ENCODE measurements at places on chromosomes 4 and X. TPM values are rescaled to one million over a fixed set of nuclear protein-coding genes. Genes with fewer than 3 reads are reported as not detected.

GRCh38 chrX:6225288-6225910 is 3.3 kb downstream of the NLGN4X start:
- DNase-seq, result no peak
- H3K27ac ChIP-seq, result no peak overlapping the region
- H3K36me3 ChIP-seq, result no peaks in the 10 kb centered on the region
- peak overlapping the region; percentile 74 for H3K4me3 ChIP-seq
- peaks cover 20% of the 10 kb centered on the region for H3K4me1 ChIP-seq

DNA sequence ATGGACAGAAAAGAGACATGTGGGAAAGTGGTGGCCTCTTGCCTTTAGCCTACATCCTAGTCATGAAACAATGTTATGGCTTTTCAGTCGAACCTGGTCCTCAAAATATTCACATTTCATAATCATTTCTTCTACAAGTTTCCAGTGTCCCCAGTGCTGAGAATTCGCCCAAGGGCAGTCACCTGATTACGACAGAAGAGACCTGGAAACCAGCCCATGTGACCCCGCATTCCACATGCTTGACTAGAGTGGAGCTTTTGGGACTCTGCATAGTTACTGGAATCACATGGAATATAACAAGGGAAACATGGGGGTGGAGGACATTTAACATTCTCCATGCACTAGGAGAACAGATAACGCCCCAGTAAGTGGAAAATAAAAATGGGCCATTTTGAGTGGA is 100.1 kb downstream of the PPARGC1A start:
- peaks cover 23% of the 10 kb centered on the region for H3K4me1 ChIP-seq
- peaks cover 4% of the 10 kb centered on the region for H3K36me3 ChIP-seq
- peak overlapping the region; percentile 89 for H3K27ac ChIP-seq

GRCh38 chr4:132108784-132109183 is 1040.3 kb upstream of the PCDH10 start:
- DNase-seq, result no peak
- H3K27me3 ChIP-seq, result no peaks in the 10 kb centered on the region
- no peak overlapping the region for H3K27ac ChIP-seq

GRCh38 chrX:153782313-153782712 is 1.5 kb downstream of the SRPK3 start:
- no peak overlapping the region for H3K27ac ChIP-seq
- H3K36me3 ChIP-seq, result peaks cover 3% of the 10 kb centered on the region
- no peak for DNase-seq
- H3K4me1 ChIP-seq, result no peaks in the 10 kb centered on the region
- no peaks in the 10 kb centered on the region for H3K27me3 ChIP-seq

GRCh38 chr4:94533405-94534223 is 81.9 kb downstream of the PDLIM5 start:
- H3K27me3 ChIP-seq, result no peaks in the 10 kb centered on the region
- no peak for DNase-seq
- H3K27ac ChIP-seq, result peak overlapping the region; percentile 15
- H3K4me3 ChIP-seq, result no peak overlapping the region
- H3K4me1 ChIP-seq, result peaks cover 81% of the 10 kb centered on the region
- H3K36me3 ChIP-seq, result peaks cover 2% of the 10 kb centered on the region

GRCh38 chr4:87034527-87034926 is 99.7 kb downstream of the AFF1 start:
- no peaks in the 10 kb centered on the region for H3K27me3 ChIP-seq
- no peak overlapping the region for H3K4me3 ChIP-seq
- DNase-seq, result no peak
- peaks cover 29% of the 10 kb centered on the region for H3K4me1 ChIP-seq
- no peaks in the 10 kb centered on the region for H3K36me3 ChIP-seq

- DNase-seq, result no peak
- no peaks in the 10 kb centered on the region for H3K4me1 ChIP-seq
- no peaks in the 10 kb centered on the region for H3K27me3 ChIP-seq
- no peak overlapping the region for H3K4me3 ChIP-seq
- no peaks in the 10 kb centered on the region for H3K36me3 ChIP-seq
- H3K27ac ChIP-seq, result no peak overlapping the region
Observed at GRCh38 chrX:112457788-112458187, 221.9 kb downstream of the LHFPL1 start.

The ZNF330 gene
- 25.9 TPM for total RNA-seq

The CD40LG gene
- not detected for total RNA-seq

The USP17L15 gene
- not detected for total RNA-seq

The TRIM60 gene
- total RNA-seq, result not detected

The ALB gene
- not detected for total RNA-seq

The CTAG1A gene
- not detected for total RNA-seq
